Stimulated activated CD4-positive, alpha-beta T cell treated with anti-CD3 and anti-CD28 coated beads, Interleukin-12 subunit alpha, Interleukin-12 subunit beta, amount 100 ng/mL, for 24 hours (primary cell): ENCODE measurements at places on chromosomes 1 and 21.

- no peak for DNase-seq
Observed at GRCh38 chr1:30668546-30669327, 54.6 kb downstream of the MATN1 start.

DNA sequence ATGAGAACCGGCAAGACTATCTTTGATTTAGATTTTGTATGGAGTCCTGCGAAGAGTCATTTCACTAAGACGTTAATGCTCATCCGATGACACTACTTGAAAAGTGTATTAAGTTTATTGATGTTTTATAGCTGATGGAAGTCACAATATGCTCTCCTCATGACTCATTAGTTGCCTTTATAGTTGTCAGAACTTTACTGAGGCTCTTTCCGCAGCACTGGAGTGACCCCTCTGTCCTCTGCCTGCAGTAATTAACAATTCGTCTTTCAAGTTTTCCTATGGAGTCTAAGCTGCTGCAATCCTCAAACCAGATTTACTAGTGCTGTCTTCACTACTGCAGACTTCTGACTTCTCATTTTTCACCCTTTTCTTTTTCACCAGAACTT is 853 bp downstream of the USP16 start:
- no peak for DNase-seq

DNA sequence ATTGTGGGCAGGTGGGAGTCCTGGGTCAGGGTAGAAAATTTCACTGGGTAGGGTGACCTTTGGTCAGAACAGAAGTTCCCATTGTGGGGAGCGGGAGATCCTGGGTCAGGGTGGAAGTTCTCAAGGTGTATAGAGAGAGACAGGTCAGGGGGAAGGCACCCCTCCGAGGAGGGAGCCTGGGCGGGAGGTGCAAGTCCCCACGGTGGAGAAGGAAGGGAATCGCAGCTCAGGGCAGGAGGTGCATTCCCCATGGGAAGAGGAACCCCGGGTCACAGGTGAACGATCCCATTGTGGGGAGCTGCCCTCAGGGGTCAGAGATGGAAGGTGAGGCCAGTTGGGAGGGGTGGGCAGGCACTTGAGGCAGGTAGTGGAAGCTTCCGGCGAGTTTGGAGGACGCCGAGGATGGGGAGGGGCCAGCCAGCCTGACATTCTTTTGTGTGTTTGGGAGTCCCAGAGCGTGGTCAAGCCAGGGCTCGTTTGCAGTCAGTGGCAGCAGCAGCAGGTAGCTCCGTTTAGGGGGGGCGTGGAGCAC is 637 bp downstream of the LYPLA2 start:
- DNase-seq = no peak

DNA sequence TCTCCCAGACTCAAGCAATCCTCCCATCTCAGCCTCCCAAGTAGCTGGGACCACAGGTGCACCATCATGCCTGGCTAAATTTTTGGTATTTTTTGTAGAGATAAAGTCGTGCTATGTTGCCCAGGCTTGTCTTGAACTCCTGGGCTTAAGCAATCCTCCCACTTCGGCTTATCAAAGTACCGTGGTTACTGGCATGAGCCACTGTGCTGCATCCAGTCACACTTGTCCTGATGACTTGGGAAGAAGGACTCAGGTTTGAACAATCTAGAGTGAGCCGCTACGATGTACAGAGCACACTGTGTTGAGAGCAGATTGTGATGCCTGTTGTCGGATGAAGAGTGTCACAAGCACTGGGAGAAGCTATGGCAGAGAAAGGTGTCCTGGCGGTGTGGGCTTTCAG is 27.2 kb downstream of the RNF187 start:
- DNase-seq = no peak

DNA sequence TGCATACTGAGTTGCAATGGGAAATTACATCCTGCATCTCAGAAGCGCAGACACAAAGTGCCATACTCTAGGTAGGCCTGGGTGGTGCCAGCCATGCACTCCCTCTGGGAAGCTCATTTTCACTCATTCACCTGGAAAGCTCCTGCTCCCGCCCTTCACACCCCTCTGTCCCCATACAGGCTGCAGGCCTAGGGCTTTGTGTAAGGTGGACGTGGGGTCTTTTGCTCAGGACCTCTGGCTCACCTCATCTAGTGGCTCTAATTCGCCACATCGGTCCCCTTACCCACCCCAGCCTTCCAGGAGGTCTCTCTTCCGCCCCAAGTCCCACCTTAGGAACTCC is 751 bp downstream of the MRPS15 start:
- no peak for DNase-seq

- DNase-seq = no peak
Observed at GRCh38 chr1:214123061-214123784, 135.4 kb downstream of the PROX1 start.

GRCh38 chr1:175881246-175881976 is 138.0 kb upstream of the TNR start:
- no peak for DNase-seq

DNA sequence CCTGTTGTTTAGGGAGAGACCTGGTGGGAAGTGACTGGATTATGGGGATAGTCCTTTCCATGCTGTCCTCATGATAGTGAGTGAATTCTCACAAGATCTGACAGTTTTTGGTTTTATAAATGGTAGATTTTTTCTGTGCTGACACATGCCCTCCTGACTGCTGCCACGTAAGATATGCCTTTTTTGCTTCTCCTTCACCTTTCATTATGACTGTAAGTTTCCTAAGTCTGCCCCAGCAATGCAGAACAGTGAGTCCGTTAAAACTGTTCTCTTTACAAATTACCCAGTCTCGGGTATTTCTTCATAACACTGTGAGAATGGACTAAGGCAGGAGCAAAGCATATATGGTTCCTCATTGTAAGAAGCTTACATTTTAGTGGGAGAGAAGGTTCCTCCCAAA is 1727.2 kb downstream of the NCAM2 start:
- DNase-seq = no peak

- no peak for DNase-seq
Observed at GRCh38 chr1:56547977-56548376, 31.4 kb downstream of the PLPP3 start.

DNA sequence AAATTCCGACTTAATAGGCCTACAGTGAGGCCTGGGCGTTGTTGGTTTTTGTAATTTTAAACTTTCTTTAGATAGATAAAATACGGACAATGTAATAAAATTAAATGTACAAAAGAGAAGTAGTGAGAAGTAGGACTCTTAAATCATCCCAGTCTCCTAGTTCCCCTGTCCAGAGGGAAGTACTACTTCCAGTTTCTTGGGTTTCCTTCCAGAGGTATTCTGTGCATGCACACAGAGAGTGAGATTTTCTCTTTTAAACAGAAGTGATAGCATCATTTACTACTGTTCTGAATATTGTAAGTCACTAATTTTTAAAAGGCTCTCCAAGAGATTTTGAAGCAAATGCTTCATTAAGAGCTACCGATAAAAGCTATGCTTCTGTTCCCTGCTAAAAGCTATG is 7.2 kb upstream of the FNBP1L start:
- DNase-seq = no peak

DNA sequence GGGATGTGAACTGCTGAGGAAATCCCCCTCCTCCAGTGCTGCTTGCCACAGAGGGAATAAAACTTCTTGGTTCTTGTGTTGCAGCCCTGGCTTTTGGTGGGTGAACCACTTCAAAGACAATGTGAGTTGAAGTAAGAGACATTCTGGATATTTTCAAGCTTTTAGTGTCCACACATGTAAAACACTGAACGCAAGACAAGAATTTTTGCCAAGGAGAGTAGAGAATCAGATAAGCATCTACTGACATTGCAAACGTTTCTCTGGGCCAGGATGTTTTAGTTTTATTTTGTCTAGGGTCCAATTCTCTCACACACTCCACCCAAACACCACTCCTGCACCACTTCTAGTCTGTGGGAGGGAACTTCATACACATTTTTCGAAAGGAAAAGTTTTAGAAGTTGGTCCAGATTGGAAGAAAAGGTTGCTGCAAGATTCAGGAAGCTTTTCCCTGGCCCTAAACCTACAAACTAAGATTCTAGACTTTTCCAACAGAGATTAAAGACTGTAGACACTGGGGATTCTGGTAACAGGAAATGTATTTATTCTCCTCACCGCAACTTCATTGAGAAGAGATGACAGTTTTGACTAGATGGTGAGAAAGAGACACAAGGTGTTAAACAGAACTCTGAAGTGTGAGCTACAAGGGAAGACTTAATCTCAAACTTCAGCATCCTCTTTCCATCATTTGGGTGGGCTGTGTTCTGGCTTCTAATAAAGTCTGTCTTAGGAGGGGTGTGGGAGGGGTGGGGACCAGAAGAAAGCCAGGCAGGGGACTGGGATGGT is 16.1 kb downstream of the FASLG start:
- no peak for DNase-seq

- DNase-seq = no peak
Observed at GRCh38 chr1:204769997-204770396, 84.5 kb upstream of the LRRN2 start.

GRCh38 chr1:113210248-113210647 is 137.2 kb downstream of the LRIG2 start:
- DNase-seq = no peak

GRCh38 chr1:102628109-102628613 is 480.2 kb downstream of the COL11A1 start:
- no peak for DNase-seq

DNA sequence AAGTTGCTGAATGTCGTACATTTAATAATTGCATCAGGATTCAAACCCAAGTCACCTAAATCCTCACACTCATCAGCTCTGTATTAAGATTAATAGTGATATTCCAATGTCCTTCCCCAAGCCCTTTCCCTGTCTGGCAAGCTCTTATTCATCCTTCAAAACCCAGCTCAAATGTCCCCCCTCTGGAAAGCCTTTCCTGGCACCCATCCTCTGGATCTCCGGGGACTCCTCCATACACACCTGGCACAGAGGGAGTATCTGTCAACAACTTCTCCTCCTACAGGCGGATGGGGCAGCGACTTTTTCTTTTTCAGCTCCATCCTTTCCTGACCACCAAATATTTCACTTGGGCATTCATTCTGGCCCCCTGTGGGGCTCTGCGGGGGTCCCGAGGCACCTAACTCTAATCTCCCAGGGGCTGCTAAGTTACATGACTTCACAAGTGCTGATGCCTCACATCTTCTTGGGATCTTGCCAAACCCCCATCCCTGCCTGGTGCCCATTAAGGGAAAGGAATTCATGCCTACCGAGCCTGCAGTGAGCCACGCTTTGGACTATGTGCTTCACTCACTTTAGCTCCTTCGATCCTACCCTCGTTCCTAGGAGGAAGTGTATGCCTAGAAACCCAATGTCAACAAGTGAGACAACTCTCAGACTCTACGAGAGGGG is 15.2 kb downstream of the TINAGL1 start:
- no peak for DNase-seq

- DNase-seq = no peak
Observed at GRCh38 chr1:54456921-54457529, 50.8 kb upstream of the SSBP3 start.

GRCh38 chr1:28507646-28508434 is 2.0 kb downstream of the RCC1 start:
- DNase-seq = no peak

DNA sequence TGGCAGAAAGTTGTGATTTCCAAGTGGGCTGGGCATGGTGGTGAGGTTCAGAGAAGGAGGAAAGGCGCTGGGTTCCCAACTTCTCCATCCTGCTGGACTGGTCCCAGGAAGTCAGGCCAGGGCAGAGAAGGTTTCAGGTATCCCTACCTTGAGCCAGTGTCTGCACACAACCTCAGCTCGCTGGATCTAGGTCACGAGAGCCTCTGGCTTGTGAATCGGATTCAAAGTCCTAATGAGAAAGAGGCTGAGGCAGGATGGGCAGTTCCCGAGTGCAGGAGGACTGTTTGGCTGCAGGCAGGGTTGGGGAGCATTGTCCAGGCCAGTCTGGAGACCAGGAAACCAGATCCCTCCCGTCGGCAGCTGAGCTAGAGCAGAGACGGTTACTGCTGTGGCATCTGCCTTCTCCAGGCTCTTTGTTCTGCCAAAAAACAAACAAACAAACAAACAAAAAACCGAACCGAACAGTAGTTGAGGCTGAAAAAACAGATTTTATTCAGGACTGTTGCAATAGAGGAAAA is 19.5 kb upstream of the IGSF21 start:
- no peak for DNase-seq

DNA sequence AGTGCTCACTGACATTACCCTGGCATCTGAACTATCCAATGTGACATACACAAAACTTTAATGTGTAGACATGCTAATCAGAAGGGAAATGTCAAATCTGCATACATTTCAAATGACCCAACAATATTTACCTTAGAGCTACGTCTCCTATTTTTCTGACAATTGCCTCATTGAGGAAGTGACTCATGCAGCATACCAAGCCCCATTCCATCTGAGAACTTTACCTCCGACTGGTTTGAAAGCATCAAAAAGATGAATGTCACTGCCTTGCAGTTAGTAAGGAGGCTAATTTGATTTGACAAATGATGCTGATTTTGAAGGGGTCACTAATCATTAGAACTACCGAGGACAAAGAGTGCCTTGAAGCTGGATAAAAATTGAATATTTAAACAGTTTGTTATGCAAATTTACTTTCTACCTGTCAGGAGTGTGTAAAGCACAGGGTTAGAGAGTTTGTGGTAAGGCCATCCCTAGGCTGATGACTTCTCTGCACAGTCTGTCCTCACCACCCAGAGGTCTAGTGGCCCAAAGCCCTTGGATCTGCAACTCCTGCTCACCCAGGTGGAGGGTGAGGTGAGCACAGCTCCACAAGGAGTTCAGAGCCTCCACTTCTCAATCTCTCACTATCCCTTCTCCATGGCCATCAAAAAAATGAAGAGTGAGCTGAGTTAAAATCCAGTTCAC is 500.3 kb upstream of the C1orf87 start:
- no peak for DNase-seq

GRCh38 chr1:151803164-151803563 is 2.1 kb downstream of the LINGO4 start:
- DNase-seq = no peak

DNA sequence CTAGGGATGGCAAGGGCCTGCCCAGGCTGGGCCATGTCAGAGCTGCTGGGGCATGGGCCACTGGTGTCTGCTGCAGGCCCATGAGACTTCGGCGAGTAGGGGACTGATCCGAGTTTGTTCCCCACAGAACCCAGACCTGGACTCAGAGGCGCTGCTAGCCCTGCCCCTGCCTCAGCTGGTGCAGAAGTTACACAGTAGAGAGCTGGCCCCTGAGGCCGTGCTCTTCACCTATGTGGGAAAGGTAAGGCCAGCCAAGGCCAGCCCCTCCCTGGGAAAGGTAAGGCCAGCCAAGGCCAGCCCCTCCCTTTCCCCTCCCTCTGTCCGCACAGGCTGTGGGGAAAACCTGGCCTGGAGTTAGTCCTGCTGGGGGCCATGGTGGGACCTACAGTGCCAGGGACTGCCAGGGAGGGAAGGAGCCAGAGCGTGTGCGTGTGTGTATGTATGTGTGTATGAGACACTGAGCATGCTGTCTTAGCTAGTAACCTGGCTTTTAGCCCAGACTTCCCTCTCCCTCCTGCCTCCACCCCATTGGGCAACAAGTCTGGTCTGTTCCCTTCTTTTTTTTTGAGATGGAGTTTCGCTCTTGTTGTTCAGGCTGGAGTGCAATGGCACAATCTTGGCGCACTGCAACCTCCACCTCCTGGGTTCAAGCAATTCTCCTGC is 8.0 kb downstream of the FAAH start:
- no peak for DNase-seq

DNA sequence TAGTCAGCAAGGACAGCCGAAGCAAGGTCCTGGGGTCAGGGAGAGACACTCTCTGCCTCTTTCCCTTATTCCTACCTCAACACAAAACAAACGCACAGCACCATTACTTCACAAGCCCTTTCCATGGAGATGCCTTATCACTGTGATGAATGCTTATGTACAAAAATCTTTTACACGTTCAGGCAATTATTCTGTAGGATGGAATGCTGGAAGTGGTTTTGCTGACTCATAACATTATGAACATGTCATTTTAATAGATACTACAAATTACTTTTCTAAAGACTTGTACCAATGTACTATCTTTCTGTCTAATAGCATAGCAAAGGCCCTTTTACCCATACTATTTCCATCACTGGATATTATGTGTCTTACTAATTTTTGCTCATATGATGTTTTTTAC is 98.4 kb downstream of the TTLL7 start:
- no peak for DNase-seq
